ENCODE measurements at places on chromosomes 4 and X.

DNA sequence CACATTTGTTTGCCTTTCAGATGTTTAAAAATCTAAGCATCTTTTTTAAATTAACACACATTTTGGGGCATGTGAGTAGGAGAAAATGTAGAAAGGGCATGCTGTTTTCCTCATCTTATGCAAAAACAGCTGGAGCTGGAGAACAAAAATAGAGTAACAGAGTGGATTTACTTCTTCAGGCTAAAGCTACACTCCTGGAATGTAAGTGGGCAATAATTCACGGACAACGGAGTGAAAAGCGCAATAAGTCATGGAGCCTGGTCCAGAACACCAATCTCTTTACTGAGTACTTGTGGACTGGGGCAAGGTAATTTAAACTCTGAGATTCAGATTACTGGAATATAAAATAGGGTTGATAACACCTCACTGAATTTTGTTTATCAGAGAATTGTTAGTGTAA, 1018.8 kb upstream of the HS3ST1 start:
- DNase-seq: no peak

DNA sequence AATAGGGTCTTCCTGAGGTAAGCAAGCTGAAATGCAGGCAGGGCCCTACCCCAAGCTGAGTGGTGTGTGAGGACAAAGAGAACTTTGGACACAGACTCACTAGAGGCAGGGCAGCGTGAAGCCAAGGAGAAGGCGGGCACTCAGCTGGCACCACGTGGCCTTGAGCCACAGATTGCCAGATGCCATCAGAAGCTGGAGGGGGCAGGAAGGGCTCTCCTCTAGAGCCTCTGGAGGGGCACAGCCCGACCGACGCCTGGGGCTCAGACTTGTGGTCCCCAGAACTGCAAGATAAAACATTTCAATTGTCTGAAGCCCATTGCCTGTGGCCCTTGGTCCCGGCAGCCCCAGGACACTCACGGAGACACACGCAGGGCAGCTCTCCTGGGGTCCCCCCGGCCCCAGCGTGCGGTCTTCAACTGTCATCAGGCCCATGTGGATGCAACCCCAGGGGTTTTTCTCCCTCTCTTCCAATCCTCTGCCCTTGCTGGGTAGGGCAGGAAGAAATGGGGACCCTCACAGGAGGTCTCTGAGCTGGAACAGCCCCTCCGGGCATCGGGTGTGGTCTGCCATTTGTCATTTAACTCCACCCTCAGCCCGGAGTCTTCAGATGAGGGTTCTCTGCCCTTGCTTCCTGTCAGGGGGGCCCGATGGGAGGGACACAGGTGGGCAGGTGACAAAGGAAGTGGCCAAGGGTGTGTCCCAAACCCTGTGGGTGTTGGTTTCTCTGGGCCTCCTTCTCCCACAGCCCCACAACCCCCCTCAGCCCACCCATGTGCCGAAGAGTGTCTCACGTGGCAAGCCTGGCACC, 22.2 kb downstream of the HMX1 start:
- no peak for DNase-seq

DNA sequence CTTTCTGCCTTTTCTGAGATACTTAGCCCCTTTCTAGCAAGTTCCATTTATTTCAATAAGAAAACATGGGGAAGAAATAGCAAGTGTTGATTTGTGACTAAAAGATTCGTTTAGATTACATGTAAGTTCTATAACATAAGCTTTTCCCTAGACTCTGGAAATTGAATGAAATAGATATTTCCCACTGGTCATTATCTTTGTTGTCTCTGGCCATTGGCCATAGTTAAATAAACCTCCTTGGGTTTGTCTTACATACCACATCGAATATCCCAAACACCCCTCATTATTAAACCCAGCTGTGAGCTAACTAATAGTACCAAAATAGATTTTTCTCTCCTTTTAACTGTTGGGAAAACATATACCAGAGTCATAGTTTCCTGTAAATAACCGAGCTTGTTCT, 534.8 kb downstream of the IQCM start:
- DNase-seq: no peak

- DNase-seq: no peak
Observed at GRCh38 chr4:89357340-89357739, 49.7 kb upstream of the GPRIN3 start.

GRCh38 chrX:39222346-39223113, 421.3 kb downstream of the MID1IP1 start:
- DNase-seq: no peak

GRCh38 chrX:31061091-31061490, 10.8 kb downstream of the FTHL17 start:
- DNase-seq: no peak

DNA sequence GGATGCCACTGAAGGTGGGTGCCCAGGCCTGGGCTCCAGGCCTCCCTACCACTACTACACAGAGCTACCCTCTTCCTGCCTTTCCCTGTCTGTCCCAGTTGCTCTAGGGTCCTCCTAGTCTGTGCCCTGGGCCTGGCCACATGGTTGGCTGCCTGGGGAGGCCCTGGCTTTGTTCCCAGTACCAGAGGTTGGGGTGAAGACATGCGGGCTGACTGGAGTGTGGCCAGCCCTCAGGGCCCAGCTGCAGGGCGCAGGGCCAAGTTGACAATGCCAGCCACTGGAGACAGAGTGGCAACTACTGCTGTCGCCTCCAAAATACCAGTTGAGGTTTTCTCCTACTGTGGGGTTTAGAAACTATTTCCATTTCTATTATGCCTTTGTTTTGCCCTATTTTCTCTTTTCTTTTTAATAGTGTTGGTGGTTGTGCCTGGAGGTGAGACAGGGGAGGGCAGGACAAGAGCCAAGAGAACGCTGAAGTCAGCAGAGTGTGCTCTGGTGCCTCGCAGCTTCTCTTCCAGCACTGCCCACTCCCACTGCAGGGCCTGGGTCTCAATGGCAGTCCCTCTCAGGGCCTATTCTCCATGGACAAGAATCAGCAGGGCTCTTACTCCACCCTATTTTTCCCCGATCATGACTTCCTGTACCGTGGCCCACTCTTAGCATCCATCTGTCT, 32.2 kb upstream of the XPNPEP2 start:
- no peak for DNase-seq

DNA sequence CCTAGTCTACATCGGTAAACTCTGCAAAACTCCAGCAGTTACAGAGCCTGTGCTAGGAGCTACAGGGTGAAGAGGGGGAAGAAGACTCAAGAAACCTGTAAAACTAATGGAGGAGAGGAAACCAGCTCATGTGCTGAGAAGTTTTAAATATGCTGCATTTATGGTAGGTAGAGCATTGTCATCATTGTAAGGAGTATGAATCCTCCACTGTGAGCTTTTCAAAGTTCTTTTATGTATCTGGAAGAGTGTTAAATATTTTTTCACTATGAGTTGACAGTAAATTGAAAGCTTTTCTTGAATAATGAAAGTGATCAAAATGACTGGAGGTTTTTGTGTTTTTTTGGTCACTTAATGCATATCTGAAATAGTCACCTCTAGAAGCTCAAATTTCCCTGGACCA, 46.2 kb downstream of the SEPTIN11 start:
- DNase-seq: no peak
